ENCODE measurements at places on chromosomes 4 and X.

DNA sequence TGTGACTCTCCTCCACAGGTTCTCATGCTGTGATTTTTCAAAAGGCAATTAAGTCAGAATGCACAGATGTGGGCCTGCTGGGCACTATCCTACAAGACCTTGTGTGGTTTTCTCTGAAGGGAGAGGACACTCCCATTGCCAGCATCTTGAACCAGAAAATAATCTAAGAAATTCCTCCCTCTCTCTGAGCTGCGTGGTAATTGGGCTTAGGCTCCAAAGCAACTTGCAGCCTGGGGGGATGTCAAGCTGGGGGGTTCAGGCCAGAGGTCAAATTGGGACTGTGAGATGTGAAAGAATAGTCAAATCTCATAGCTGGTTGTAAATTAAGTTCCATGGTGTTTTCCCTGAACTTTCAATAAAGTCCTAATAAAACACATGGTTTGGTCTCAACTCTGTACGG lies 350.6 kb upstream of the SLC7A11 start:
- no peak for DNase-seq

DNA sequence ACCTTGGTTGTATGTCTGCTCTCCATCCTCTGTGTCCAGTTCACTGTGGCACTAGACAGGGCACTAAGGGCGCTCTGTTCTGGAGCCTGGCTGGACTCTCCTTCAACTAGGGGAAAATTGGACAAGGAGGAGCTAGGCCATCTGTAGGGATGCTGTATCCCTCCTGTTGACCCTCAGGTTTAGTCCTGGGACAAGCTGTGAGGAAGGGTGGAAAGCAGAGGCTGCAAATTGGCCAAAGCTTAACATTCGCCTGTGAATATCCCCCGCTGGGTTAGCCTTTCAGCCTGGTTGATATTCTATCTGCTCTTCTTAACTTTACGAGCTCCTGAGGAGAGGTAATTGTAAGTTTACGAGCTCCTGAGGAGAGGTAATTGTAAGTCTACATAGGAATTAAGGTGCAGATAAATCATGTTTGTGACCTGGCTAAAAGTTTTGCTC lies 64.4 kb upstream of the ENPEP start:
- no peak for DNase-seq

GRCh38 chr4:163556177-163556576 lies 61.7 kb downstream of the TMA16 start:
- DNase-seq = no peak

- no peak for DNase-seq
Observed at GRCh38 chr4:54230484-54231418, 1.7 kb downstream of the PDGFRA start.

Measured in stimulated activated CD8-positive, alpha-beta memory T cell treated with anti-CD3 and anti-CD28 coated beads, Interleukin-2, amount 100 ng/mL, for 1 hour (primary cell).